Esophagus muscularis mucosa (tissue), 4 donors: ENCODE measurements at places on chromosomes 12 and 14. TPM values are rescaled to one million over a fixed set of nuclear protein-coding genes. Genes with fewer than 3 reads are reported as not detected.

Gene IL31
- not detected for total RNA-seq

Gene OR10AD1
- not detected for total RNA-seq

Gene NYNRIN
- total RNA-seq = 8.0 TPM

Gene DDN
- not detected for total RNA-seq

Gene ZNF605
- 9.0 TPM for total RNA-seq

Gene CEP128
- total RNA-seq = 8.5 TPM

Gene KRT85
- total RNA-seq = not detected

Gene ANKS1B
- 21.4 TPM for total RNA-seq

DNA sequence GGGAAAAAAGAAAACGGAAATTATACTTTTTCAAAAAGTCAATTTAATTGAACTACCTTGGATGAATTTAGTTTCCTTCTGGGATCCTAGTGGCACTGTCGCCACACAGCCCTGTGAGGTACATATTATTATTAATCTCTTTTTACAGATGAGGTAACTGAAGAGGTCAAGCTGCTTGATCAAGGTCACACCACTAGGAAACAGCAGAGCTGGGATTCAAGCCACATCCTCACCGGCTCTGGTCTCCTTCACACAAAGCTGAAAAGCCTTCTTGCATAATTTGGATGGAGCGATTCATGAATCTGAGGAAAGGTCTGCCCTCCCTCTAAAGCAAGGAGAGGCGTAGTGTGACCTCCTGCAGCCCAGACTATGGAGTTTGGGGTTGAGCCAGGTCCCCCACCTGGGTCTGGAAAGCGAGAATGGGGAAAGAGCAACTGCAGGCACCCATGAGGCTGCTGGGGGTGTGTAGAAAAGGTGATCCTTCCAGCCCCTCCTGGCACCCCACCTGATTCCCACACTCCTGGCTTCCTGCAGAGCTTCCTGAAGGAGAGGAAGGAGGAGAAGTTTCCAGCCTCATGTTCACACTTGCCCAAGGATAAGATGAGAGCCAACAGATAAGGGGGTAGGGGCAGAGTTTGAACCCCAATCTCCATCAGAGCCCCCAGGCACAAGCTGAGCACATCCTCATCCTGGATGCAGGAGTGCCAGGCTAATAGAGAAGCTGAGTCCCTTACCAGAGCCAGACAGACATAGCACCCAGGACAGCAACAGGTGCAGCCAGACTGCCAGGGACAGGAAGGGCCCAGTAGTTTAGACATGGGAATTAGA lies 3.9 kb upstream of the KRT79 start:
- no peaks in the 10 kb centered on the region for H3K4me1 ChIP-seq
- no peak overlapping the region for H3K4me3 ChIP-seq
- H3K36me3 ChIP-seq = no peaks in the 10 kb centered on the region
- H3K27ac ChIP-seq = no peak overlapping the region
- no peaks in the 10 kb centered on the region for H3K27me3 ChIP-seq
- DNase-seq = no peak

DNA sequence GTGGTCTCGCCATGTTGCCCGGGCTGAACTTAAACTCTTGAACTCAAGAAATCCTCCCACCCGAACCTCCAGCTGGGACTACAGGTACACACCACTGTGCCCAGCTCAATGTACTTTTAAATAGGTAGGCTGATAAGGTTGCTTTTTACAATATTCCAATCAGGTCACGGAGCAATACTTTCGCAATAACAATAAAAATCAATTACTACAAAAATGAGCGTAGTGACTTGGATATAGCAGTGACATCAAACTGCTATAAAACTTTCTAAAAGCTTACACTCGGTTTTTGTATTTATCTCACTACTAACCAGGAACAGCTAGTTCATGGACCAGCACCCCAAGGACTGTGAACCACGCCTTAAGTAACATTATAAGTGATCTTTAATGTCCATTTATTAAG lies 10.5 kb downstream of the SARNP start:
- no peak overlapping the region for H3K27ac ChIP-seq
- peaks cover 4% of the 10 kb centered on the region for H3K36me3 ChIP-seq
- DNase-seq = no peak
- no peaks in the 10 kb centered on the region for H3K27me3 ChIP-seq
- peaks cover 15% of the 10 kb centered on the region for H3K4me1 ChIP-seq

DNA sequence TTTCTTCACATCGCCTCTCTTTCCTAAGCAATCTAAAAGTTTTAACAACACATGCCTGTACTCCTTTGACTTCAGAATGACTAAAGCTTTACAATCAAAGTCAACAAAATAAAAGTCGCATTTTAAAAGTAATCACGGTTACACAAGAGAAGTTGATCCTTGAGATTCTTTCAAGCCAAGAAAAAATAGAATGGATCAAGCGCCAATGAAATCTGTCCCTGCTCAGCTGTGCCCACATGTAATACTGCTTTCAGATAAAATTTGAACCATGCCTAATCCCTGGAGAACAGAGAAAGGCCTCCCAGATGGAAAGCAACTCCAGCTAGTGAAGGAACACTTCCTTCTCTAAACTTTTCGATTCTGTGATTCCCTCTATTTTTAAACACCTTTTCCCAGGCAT lies 113.1 kb downstream of the FBXL14 start:
- H3K27ac ChIP-seq = peak overlapping the region; percentile 39
- DNase-seq = no peak
- H3K4me3 ChIP-seq = no peak overlapping the region
- H3K27me3 ChIP-seq = no peaks in the 10 kb centered on the region
- peaks cover 5% of the 10 kb centered on the region for H3K36me3 ChIP-seq
- peaks cover 15% of the 10 kb centered on the region for H3K4me1 ChIP-seq

DNA sequence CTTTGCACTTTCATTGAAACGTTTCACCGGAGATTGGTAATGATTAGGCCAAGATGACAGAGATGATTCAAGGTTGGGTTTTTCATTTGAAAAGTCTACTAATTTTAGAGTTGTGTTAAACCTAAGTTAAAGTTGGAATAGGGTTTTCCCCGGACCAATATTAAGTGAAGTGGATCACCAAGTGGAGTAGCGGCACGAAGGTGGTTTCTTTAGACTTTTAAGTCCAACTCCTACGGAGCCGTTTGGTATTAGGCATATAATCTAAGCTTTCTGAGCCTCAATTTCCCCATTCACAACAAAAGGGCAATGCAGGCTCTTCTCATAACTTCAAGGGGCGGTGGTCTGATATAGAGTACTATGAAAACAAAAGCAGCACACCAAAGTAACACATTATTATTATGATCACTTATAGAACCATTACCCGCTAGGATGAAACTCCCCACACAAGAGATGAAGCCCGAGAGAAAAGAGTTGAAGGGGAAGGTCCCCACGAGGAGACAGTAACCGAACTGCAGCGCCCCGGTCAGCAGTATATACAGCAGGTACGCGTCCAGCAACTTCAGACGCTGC lies 413 bp downstream of the DAD1 start:
- DNase-seq = no peak
- no peaks in the 10 kb centered on the region for H3K36me3 ChIP-seq

- peak overlapping the region; percentile 50 for H3K27ac ChIP-seq
- H3K4me1 ChIP-seq = peaks cover 40% of the 10 kb centered on the region
- no peak for DNase-seq
- H3K27me3 ChIP-seq = no peaks in the 10 kb centered on the region
- no peak overlapping the region for H3K4me3 ChIP-seq
Observed at GRCh38 chr14:22513066-22513812, 75.8 kb downstream of the DAD1 start.

DNA sequence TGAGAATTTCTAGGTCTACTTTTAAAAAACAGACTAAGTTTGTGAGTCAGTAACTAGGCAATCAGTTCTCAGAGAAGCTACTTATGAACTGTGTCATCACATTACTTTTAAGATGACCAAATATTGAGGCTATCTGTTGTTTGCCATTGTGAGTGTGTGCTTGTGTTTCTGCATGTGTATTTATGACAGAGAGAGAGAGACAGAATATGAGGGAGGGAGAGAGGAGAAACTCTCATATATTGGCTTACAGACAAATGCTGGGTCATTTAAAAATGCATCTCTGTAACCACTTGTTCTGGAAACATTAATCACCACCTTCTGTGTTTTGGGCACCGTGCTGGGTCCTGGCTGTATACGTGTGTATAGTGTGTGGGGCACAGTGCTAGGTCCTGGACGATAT lies 161.5 kb upstream of the FRMD6 start:
- H3K36me3 ChIP-seq = no peaks in the 10 kb centered on the region

DNA sequence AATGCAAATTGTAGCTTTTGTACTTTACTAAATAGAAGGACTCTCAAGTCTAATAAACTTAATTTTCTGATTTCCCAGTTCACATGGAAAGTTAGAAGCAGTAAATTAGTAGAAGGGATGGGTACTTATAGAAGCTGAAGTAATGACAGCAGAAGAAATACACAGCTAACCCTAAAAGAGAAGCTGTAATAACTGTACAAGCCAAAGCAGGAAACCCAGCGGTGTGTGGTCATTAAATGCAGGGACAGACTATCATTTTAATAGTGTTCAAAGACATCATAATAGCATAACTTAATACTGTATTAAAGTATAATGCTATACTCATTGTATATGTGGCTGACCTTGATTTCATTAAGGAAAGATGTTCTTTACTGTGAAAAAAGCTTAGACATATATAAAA lies 74.9 kb downstream of the PCNX1 start:
- no peak for DNase-seq
- H3K27me3 ChIP-seq = no peaks in the 10 kb centered on the region
- no peak overlapping the region for H3K27ac ChIP-seq
- H3K4me3 ChIP-seq = no peak overlapping the region
- peaks cover 19% of the 10 kb centered on the region for H3K4me1 ChIP-seq

DNA sequence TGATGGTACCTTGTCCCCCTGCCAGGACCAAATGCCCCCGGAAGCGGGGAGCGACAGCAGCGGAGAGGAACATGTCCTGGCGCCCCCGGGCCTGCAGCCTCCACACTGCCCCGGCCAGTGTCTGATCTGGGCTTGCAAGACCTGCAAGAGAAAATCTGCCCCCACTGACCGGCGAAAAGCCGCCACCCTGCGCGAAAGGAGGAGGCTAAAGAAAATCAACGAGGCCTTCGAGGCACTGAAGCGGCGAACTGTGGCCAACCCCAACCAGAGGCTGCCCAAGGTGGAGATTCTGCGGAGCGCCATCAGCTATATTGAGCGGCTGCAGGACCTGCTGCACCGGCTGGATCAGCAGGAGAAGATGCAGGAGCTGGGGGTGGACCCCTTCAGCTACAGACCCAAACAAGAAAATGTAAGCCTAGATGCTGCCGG lies 410 bp downstream of the MYF6 start:
- no peaks in the 10 kb centered on the region for H3K36me3 ChIP-seq
- H3K27ac ChIP-seq = no peak overlapping the region
- H3K4me3 ChIP-seq = no peak overlapping the region

DNA sequence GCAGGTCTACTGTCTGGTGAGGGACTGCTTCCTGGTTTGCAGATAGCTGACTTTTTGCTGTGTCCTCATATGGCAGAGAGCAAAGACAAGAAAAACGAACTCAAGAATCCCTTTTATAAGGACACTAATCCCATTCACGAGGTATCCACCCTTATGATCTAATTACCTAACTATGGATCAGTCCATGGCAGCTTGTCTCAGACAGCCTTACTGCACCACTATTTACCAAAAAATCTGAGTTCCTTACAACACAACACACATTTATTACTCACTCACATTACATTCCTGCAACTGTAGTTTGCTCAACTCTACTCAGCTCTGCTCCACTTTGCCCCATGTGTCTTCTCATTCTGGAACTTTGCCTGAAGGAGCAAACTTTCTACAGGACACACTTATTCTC lies 10.1 kb upstream of the SLC6A15 start:
- H3K36me3 ChIP-seq = no peaks in the 10 kb centered on the region
- no peaks in the 10 kb centered on the region for H3K27me3 ChIP-seq
- no peak overlapping the region for H3K27ac ChIP-seq
- DNase-seq = no peak
- no peak overlapping the region for H3K4me3 ChIP-seq
- H3K4me1 ChIP-seq = no peaks in the 10 kb centered on the region

DNA sequence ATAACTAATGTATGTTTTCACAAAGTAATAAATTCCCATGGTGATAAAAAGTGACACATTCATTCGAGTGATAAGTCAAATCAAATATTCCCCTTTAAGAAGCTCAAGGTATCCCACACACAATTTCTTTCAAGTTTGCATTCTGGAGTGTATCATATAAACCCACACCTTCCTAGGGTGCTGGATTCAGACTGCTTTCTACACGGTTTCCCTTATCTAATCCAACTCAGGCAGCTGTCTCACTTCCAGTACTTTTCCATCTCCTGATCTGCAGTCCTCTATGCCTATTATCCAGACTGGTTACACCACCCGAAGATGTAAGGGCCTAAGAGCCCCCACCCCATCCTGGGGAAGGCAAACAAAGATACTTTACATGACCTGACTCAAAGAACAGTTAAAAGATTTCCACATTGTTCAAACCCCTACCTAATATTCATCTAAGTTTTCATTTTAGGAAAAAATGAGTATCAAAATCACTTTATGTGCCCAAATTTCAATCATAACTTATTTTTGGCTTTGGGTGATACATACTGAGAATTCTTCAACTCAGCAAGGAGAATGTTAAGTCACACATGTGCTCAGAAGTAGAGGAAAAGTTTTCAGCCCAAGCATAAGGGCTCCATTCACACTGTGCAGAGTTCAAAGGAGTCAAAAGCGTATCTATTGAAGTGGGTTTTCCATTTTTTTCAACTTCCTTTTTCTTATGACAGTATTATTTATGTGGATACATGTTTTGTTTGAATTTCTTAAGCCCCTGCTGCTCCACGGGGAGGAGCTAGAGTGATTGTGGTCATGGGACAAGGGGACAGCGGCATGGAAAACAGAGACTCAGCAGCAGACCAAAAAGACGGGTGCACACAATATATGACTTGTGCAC lies 41.8 kb downstream of the CORO1C start:
- peak overlapping the region; percentile 95 for H3K27ac ChIP-seq
- H3K4me1 ChIP-seq = peaks cover 100% of the 10 kb centered on the region

DNA sequence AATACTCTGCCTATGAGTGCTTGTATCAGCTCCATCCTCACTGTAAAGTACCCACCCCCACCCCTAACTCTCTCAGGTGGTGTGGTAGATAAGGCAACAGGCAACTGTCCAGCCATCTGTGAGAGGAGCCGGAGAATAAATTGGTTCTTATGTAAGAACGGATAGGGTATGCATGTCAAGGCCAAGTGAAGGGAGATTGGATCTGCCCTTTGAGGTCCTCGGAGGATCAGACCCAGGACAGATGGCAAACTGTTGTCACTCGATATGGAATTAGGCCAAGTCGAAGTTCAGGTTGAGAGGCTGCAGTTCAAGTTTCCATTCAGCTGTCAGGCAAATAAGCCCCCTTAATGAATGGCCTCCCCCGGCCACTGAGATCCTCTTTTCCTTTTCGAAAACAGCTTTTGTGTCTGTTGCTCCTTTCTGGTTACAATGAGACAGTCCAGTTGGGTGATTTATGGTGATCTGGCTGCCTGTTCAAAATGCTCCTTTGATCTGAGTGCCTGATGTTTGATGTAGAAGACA lies 120.3 kb downstream of the VRK1 start:
- no peak overlapping the region for H3K4me3 ChIP-seq
- H3K27ac ChIP-seq = no peak overlapping the region
- no peaks in the 10 kb centered on the region for H3K4me1 ChIP-seq
- no peaks in the 10 kb centered on the region for H3K36me3 ChIP-seq
- DNase-seq = no peak

GRCh38 chr14:29743531-29743930 lies 184.1 kb downstream of the PRKD1 start:
- no peaks in the 10 kb centered on the region for H3K27me3 ChIP-seq
- no peak for DNase-seq
- H3K36me3 ChIP-seq = no peaks in the 10 kb centered on the region

GRCh38 chr14:36997843-36998242 lies 174.6 kb downstream of the SLC25A21 start:
- H3K36me3 ChIP-seq = no peaks in the 10 kb centered on the region
- no peaks in the 10 kb centered on the region for H3K27me3 ChIP-seq
- H3K27ac ChIP-seq = no peak overlapping the region
- H3K4me1 ChIP-seq = peaks cover 11% of the 10 kb centered on the region
- no peak overlapping the region for H3K4me3 ChIP-seq
